ENCODE measurements at places on chromosomes 1 and 21.

DNA sequence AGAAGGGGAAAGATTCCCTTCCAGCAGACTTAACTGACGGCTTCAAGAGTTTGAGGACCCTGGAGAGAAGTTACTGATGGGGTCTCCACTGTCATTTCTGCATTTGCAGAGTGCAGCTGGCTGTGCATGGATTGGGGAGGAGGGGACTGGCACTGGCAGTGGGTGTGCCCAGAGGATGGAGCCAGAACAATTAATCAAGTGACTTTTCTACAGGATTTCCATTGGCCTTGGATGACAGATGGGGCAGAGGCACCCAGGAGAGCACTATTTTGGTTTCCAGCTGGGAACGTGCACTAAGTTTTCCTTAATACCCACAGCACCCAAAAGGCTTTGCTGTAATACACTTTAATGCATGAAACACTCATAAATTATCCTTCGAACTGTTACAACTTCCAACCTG is 1.3 kb downstream of the NGF start:
- no peak for DNase-seq

DNA sequence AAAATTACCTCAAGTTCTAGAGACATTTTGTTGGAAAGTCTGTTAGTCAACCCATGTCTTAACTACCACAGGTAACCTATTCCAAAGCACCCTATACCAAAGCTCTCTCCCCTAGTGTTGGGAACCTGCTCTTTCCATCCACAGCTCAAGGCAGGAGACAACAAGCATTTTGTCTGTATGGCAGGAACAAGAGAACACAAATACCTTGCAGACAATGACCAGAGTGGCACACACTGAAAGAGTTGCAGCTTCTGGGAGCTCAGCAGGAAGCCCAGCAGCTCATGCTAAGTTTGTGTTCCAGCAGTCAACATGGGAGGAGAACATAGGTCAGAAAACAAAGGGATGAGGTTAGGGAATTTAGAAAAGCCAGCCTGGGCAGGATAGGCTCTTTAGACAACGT is 300.8 kb downstream of the HHIPL2 start:
- no peak for DNase-seq

DNA sequence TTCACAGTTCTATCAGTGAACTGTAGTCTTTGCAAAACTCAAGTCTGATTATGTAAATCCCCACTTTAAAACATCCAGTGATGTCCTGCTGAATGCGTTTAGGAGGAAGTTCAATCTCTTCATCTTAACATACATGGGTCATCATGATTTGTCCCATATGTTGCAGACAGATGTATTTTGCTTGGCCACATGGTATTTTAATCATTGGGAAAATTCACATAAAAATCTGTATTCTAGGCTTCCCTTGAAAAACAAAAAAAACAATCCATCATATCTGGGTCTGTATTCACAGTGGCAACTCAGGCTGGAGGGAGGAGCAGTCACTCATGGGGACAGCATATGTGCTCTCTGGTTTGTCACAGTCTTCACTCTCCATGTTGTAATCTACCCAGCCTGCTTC is 44.8 kb upstream of the CDC7 start:
- DNase-seq: no peak

DNA sequence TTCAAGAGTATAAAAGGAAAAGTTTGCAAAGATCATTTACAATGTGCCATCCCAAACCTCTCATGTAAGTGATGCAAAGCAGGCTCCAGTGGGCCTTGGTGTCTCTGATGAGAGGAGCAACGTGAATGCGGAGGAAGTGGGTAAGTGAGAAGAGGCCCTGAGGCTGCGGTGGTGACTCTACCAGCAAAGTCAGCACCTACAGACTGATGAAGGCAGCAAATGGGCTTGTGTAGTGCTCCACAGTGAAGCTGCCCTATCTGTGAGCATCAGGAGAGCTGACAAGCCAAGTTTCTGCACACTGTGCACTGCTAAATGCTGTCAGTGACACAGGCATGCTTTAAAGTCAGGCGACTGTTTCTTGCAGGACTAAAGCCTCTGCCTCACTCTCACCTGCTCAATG is 15.6 kb upstream of the RAP1A start:
- DNase-seq: peak; percentile 58

DNA sequence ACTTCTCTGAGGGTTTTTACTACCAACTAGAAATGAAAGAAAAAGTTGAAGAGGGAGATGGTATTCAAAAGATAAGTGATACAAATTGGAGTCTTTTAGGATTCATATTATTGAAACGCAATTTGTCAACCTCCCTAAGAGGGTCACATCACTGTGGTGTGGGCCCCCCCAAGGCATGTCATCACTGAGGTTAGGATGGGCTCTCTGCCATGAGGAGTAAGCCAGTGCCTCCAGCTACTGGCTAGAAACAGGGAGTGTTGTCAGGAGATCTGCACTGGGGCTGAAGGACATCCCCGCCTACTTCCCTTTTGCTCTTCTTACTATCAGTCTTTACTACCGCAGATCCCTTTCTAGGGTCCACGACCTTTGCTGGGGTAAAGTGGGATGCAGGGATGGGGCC is 25.9 kb downstream of the ITSN1 start:
- DNase-seq: no peak

DNA sequence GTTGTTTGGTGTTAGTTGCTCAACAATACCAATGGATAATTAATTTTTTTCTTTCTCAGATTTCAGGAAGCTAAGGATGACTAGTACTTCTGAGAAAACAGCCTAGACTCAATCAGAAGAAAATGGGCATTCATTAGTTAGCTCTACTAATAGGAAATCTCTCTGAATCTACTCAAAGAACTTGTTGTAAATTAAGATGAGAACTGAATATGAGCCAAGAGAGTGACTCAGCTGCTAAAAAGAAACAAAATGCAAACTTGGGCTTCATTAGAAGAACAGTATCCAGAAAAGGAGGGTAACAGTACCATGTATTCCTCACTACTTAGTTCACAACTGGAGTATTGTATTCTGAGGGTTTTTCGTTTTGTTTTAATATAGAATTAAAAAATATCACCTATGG is 12.5 kb downstream of the FOXJ3 start:
- no peak for DNase-seq

DNA sequence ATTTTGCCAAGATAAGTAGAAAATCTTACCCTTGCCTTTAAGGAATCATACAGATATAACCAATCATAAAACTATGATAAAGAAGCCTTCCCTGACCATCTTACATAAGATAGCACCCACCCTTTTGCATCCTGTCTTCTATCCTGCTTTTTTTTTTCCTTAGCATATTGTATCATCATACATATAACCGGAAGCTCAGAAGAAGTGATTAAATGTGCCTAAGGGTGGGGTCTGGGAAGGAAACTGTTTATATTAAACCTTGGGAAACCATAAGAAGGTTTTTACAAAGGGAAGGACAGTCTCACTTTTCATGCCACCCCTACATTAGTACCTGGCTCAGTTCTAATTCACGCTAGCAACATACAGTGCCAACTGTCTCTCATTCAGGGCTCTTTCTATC is 66.8 kb downstream of the LUZP1 start:
- DNase-seq: no peak

- no peak for DNase-seq
Observed at GRCh38 chr1:116667575-116668105, at the start of gene IGSF3. Gene IGSF3, minus strand, starts transcription at chr1:116667733. Its CDS starts 1,407 bp downstream, at chr1:116666326.

Data from activated CD4-positive, CD25-positive, alpha-beta regulatory T cell treated with anti-CD3 and anti-CD28 coated beads, Interleukin-2, amount 50 U/mL, for 16 hours (primary cell).